ENCODE measurements at places on chromosomes 13 and 19.

DNA sequence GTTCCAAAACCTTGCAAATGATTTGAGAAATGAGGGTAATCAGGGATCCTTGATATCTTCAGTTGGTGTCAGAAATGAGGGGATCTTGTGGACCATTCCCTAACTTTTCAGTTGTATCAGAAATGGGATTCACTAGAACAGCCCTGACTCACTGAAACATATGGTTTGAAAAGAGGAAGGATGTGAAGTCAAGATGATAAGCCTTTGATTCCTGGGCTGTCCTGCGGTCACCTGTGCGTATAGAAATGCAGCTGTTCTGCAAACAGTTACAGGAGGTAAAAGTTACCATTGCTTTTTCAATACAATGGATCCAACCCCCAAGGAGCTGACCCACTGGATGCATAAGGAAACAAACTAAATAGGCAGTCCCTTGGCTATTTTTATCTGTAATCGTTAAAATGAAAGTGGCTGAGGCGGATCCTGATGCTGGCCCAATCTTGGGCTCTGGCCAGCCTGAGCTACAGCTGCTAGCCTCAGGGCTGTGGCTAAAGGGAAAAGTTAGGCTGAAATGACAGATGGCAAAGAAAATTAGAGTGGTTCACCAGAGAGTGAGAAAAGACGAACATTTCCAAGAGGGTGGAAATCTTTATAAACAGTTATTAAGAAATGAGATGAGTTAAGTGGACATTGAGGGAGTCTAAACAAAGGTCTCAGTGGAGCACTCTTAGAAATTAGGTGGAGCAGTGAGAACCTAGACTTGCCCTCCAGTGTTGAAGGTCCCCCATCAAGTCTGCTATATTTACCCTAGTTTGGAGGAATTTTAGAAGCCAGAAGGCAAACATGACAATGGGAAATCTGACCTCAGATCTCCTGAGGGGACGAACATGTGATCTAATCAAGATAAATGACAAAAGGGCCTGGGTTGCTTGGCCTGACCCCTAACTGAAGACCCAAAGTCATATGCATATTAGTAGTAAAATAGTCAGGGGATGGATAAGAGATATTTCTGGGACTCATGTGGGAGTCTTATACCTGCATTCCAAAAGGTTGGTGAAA is 7.6 kb downstream of the SIGLECL1 start:
- DNase-seq = no peak

DNA sequence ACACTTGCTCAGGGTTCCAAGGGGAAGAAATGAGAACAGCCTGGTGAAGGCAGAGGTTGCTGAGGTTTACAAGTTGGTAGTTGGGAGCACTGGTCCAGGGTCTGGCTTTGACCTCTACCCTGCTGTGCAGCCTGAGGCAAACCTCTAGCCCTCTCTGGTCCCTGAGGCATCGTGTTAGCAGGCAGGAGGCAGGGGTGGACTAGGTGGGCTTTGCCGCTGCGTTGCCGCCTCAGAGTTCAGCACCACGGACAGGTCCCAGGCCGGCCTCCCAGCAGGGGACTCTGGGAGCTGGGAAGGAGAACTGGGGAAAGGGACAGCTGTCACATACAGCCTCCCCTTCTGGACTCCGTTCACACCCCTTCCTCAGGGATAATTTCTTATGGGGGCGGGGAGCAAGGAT is 3.1 kb downstream of the NCAN start:
- DNase-seq = no peak

DNA sequence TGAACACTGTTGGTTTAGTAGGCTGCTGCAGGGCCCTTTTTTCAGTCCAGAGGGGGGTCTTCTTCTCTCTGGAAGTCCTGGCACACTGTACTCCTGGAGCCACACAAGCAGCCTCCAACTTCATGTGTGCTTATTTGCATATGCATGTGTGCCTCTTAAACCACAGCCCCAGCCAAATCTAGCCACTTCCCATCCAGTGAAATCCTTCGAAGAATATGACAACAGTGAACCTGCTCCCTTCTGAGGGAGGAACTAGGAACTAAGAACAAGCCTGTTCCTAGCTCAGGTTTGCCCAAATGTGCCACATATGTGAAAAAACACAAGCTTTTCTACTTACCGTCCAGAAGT is 348.5 kb downstream of the FOXO1 start:
- DNase-seq = no peak

DNA sequence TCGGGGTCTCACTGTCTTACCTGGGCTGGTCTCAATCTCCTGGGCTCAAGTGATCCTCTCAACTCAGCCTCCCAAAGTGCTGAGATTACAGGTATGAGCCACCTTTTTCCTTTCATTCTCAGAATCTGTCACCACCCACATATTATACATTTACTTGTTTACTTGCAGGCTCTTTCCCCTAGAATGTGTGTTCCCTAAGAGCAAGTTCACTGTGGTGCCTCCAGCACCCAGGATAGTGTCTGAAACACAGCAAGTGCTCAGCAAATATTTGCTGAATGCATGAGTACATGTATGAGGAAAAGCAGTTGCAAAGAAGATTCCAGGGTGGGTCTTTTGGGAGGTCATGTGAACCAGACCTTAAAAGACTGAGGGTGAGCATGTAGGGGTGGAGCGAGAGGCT is 96.8 kb downstream of the RGCC start:
- no peak for DNase-seq

DNA sequence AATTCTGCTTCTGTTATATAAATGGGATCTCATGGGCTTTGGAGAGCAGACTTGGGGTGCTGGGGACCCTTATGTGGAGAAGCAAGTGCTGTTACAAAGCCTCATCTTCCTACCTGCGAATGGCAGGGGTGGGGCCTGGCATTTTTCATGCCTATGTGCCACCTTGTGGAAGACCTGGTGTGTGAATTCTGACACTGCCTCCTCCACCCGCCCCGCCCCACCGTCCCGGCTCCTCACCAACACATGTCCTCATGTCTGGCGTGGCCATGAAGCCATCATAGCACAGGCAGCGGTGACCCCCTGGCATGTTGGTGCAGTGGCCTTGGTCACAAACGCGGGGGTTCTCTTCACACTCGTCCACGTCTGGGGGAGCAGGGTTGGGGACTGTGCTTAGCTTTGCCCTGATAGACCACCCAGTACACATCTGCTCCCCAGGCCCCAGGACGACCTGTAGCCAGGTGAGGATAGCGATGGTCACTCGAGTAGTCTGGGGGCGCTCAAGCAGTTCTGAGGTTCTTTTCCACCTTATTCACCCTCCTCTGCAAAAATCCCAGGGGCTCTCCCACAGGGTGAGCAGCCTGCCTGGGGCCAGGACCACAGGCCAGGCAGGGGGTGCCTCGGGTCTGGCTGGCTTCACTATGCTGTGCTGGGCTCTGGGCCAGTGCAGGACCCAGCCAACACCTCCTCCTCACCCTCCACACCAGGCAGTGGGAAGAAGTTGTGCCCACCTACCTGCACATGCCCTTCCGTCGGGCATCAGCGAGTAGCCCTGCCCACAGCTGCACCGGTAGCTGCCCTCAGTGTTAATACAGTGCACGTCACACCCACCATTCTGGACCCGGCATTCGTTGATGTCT is 32.7 kb downstream of the FBN3 start:
- DNase-seq = no peak

DNA sequence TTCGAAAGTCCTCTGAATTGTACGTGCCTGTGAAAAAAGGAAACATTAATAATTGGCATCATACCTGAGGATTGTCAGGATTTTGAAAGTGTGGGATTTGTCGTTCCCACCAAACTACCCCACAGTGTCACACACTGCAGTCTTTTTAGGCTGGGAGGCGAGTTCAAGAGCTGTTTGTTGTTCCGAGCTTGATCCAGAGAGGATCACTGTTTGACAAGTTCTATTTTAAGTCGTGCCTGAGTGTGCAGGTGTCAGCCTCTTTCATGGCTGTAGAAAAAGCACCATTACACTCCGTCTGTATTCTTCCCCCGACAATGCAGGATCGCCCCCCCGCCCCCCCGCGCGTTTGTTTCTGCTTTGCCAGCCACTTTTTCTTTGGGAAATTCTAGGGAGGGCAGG is 635 bp upstream of the NBEA start:
- no peak for DNase-seq

DNA sequence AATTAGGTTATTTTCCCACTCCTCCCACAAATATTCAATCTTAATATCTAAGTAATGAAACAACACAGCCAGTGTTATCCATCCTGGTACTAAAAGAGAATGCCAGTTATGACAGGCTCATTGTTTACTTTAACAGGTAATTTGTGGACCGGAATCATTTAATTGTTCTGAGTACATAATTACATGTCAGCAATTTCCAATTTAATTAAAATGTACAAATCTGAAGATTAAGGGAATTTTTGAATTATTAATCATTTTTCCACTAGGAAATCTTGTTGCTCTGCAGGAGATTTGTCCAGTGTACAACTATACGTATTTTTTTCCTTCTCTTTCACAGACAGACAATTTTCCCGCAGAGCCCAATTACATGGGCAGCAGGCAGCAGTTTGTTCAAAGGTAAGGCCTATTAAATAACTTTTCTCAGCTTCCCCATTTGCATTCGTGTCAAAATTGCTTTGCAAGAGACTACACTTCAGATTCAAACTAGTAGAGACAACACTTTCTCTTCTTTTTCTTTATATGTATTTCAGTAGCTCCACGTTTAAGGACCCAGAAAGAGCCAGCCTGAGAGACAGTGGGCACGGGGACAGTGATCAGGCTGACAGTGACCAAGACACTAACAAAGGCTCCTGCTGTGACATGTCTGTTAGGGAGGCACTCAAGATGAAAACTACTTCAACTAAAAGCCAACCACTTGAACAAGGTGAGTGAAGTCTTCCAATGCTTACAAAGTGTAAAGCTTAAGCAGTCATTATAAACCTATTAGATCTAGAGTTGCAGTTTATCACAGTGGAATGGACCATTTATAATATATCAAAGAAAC is 34.8 kb downstream of the PCDH17 start:
- no peak for DNase-seq
